ENCODE measurements at places on chromosomes 16 and 17. TPM values are rescaled to one million over a fixed set of nuclear protein-coding genes. Genes with fewer than 3 reads are reported as not detected.
A peak's percentile ranks its signal among the peaks of the same experiment; 100 is the strongest.

DNA sequence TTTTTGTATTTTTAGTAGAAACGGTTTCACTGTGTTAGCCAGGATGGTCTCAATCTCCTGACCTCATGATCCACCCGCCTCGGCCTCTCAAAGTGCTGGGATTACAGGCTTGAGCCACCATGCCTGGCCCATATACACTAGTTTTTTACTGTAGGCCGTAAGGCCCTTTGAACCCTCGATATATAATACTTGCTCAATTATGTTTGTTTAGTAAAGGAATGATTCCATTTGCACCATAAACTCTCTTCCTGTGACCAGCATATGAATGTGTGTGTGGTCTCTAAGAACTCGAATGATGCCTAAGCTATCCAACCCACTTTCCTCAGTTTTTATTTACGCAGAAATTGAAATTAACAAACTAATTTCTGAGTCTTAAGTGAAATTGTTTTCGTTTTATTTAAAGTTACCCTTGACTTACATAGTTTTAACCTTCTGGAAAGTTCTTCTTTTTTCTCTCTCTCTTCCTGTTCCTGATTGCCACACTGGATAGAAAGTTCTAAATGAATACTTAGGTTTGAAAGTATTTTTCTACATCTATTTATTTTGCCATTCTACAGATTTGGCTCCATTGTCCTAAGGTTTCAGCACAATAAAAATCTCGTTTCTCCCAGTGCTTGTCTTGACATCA, 37.9 kb downstream of the PIGL start:
- H3K27ac ChIP-seq: no peak overlapping the region
- H3K27me3 ChIP-seq: no peaks in the 10 kb centered on the region
- H3K4me1 ChIP-seq: peaks cover 17% of the 10 kb centered on the region

GRCh38 chr17:14052886-14053615, 16.3 kb upstream of the COX10 start:
- H3K4me1 ChIP-seq: no peaks in the 10 kb centered on the region
- DNase-seq: no peak
- no peaks in the 10 kb centered on the region for H3K36me3 ChIP-seq
- H3K27ac ChIP-seq: no peak overlapping the region

The KCNJ2 gene
- 2.3 TPM for total RNA-seq

The CBFA2T3 gene
- total RNA-seq: 27.0 TPM

GRCh38 chr16:86955136-86955855, 361.9 kb downstream of the C16orf95 start:
- no peak overlapping the region for H3K27ac ChIP-seq
- no peak overlapping the region for H3K4me3 ChIP-seq
- no peaks in the 10 kb centered on the region for H3K4me1 ChIP-seq
- no peaks in the 10 kb centered on the region for H3K36me3 ChIP-seq
- H3K27me3 ChIP-seq: no peaks in the 10 kb centered on the region

The HOXB1 gene
- total RNA-seq: not detected

DNA sequence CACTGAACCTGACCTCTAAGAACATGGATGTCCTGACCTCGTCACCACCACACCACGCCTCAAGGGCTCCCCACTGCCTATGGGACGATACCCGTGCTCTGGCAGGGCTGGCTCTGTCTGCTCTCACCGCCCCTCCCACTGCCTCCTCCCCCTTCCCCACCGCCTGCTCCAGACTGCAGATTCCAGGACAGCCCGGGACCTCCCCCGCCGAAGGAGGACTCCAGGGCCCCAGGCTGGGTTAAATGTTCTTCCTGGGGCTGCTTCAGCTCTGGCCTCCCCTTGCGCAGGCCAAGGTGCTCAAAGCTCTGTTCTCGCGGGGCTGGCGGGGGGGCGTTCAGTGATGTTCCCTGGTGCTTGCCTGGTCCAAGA, 3.1 kb downstream of the NPW start:
- H3K36me3 ChIP-seq: no peaks in the 10 kb centered on the region
- H3K4me1 ChIP-seq: peaks cover 4% of the 10 kb centered on the region
- no peak for DNase-seq
- H3K4me3 ChIP-seq: no peak overlapping the region
- no peaks in the 10 kb centered on the region for H3K27me3 ChIP-seq
- no peak overlapping the region for H3K27ac ChIP-seq

DNA sequence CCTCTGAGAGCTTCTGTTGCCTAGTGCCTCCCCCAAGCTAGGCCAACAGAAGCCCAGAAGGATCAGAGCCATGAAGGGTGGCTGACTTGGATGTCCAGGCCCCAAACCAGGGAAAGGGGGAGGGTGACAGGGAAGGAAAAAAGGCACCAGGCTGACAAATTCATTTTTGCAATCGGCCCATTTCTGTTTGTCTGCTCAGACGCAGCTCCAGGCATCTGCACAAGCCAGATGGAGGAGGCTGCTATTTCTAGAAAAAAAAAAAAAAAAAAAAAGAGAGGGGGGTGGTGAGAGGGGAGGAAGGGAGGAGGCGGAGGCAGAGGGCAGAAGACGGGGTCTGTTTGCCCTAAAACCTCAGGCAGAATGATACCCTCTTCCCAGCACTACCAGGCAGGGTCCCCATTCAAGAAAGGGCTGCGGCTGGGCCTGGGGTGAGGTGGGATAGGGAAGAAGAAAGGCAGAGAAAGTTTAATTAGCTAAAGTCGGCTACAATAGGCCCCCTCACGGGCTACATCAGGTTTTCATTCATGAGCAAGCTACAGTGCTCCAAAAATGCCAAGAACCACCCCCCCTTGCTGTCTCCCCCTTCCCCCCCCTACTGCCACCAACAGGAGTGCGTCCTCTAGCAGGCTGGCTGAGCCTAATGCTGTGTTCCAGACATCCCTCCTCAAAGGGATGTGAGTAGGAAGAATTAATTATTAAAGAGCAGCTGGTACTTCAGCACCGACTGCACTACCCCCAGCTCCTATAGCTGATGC, 2.4 kb downstream of the HDAC5 start:
- peaks cover 6% of the 10 kb centered on the region for H3K4me1 ChIP-seq
- no peak overlapping the region for H3K27ac ChIP-seq
- no peak for DNase-seq

The NBR1 gene
- 26.0 TPM for total RNA-seq

GRCh38 chr16:69563605-69564580, 1.9 kb upstream of the NFAT5 start:
- no peaks in the 10 kb centered on the region for H3K36me3 ChIP-seq
- H3K27me3 ChIP-seq: no peaks in the 10 kb centered on the region
- no peak for DNase-seq
- peaks cover 15% of the 10 kb centered on the region for H3K4me1 ChIP-seq
- peak overlapping the region; percentile 95 for H3K4me3 ChIP-seq

DNA sequence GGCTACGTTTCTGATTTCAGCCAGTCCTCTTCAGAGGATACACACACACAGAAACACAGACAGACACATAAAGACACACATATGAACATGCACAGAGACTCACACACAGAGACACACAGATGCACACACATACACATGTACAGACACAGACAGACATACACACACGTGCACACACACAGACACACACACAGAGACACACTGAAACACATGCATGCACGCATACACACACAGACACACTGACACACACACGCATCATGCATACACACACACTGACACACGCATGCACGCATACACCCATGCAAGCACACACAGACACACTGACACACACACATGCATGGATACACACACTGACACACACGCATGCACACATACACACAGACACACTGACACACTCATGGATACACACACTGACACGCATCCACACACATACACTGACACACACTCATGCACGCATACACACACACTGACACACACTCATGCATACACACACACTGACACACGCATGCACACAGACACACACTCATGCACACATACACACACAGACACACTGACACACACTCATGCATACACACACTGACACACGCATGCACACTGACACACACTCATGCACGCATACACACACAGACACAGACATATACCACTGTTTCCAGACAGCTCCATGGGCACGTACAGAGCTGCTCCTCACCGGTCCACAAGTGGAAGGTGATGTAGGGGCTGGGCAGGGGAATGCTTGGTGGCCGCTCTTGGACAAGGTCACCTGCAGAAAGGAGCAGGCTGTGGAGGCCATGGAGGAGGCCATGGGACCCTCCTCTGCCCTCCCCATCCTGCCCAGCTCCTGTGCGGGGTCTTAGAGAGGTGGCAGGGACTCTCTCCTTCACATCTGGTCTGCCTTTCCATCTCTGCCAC, 30.1 kb upstream of the MFSD6L start:
- no peaks in the 10 kb centered on the region for H3K36me3 ChIP-seq
- no peak for DNase-seq
- no peaks in the 10 kb centered on the region for H3K27me3 ChIP-seq
- H3K4me1 ChIP-seq: no peaks in the 10 kb centered on the region
- no peak overlapping the region for H3K4me3 ChIP-seq

The SLFN14 gene
- total RNA-seq: not detected

DNA sequence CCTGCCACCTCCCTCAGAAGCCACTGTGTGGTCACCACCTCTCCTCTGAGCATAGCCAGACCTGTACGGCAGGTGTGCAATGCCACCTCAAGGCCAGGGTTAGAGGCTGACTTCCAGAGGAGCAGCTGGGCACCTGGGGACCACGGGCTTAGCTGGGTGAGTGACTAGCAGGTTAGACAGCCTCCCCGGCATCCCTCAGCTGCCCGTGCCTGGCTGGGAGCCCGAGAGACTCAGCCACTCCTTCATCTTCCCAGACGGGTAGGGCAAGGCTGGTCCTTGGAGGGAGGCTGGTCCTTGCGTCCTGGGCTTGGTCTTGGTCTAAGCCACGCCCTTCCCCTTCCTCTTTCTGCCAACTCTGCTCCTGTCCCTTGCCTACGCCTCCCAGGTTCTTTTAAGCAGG, 7.8 kb downstream of the CRHR1 start:
- no peaks in the 10 kb centered on the region for H3K36me3 ChIP-seq
- peak; percentile 58 for DNase-seq
- no peaks in the 10 kb centered on the region for H3K4me1 ChIP-seq

GRCh38 chr17:40910441-40910841, 25.4 kb upstream of the KRT20 start:
- H3K27ac ChIP-seq: no peak overlapping the region
- H3K36me3 ChIP-seq: no peaks in the 10 kb centered on the region
- DNase-seq: no peak
- no peak overlapping the region for H3K4me3 ChIP-seq
- H3K27me3 ChIP-seq: no peaks in the 10 kb centered on the region
- H3K4me1 ChIP-seq: peaks cover 1% of the 10 kb centered on the region

- no peak overlapping the region for H3K27ac ChIP-seq
- no peak overlapping the region for H3K4me3 ChIP-seq
- H3K27me3 ChIP-seq: no peaks in the 10 kb centered on the region
- H3K4me1 ChIP-seq: no peaks in the 10 kb centered on the region
- no peak for DNase-seq
These were observed 240.8 kb downstream of the C16orf95 start for GRCh38 chr16:87076331-87076949.

GRCh38 chr16:53504665-53505064, 1.7 kb upstream of the AKTIP start:
- H3K27ac ChIP-seq: peak overlapping the region; percentile 98
- H3K4me3 ChIP-seq: no peak overlapping the region
- H3K36me3 ChIP-seq: no peaks in the 10 kb centered on the region
- DNase-seq: no peak
- no peaks in the 10 kb centered on the region for H3K4me1 ChIP-seq

The IL21R gene
- 0.44 TPM for total RNA-seq

The HSF4 gene
- total RNA-seq: 37.2 TPM

The BAHCC1 gene
- 11.2 TPM for total RNA-seq

DNA sequence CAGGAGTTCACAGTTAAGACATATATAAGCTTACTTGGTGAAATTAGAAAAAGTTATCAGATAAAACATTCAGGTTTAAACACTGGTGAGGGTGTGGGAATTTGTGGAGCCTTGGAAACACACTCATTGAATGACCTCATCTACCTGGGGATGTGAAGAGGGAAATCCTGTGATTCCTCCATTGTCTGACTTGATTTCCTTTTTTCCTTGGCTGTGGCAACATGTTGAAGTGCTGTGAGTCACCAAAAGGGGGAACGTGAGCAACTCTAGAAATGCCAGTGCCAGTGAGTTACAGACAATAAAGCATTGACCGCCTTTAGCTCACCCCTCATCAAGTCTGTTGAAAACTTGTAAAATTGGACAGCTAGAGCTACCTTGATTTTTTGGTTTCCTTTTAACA, 1.8 kb downstream of the HMOX2 start:
- H3K4me1 ChIP-seq: peaks cover 16% of the 10 kb centered on the region
- no peak overlapping the region for H3K27ac ChIP-seq
- no peak overlapping the region for H3K4me3 ChIP-seq
- DNase-seq: no peak
- H3K36me3 ChIP-seq: no peaks in the 10 kb centered on the region
- no peaks in the 10 kb centered on the region for H3K27me3 ChIP-seq

- no peaks in the 10 kb centered on the region for H3K27me3 ChIP-seq
- H3K27ac ChIP-seq: no peak overlapping the region
- H3K4me3 ChIP-seq: no peak overlapping the region
These were observed 34.9 kb downstream of the UBE2G1 start for GRCh38 chr17:4331614-4332013.

DNA sequence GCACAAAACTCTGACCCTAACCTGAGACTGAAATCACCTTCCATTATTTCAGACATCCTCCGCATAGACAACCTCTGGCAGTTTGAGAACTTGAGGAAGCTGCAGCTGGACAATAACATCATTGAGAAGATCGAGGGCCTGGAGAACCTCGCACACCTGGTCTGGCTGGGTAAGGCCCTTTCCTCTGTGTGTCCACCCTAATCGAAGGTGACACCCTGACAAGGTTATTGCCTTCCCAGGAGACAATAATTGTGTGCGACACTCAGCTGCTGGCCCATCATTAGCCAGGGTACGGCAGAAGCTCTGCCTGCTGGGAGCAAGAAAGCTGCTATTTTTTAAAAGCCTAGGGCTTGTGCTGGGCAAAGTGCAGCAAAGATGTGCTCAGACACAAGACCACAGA, 11.1 kb downstream of the DRC3 start:
- H3K27me3 ChIP-seq: no peaks in the 10 kb centered on the region
- H3K27ac ChIP-seq: no peak overlapping the region
- H3K4me3 ChIP-seq: no peak overlapping the region
- H3K4me1 ChIP-seq: no peaks in the 10 kb centered on the region

The IL34 gene
- total RNA-seq: 3.9 TPM

The TBC1D3G gene
- total RNA-seq: not detected

- no peak overlapping the region for H3K4me3 ChIP-seq
- peaks cover 7% of the 10 kb centered on the region for H3K36me3 ChIP-seq
- peaks cover 10% of the 10 kb centered on the region for H3K4me1 ChIP-seq
- no peaks in the 10 kb centered on the region for H3K27me3 ChIP-seq
These were observed 57.9 kb downstream of the PHKB start for GRCh38 chr16:47519037-47519436.

GRCh38 chr16:22926105-22926751, 112.3 kb downstream of the HS3ST2 start:
- no peaks in the 10 kb centered on the region for H3K36me3 ChIP-seq
- H3K4me3 ChIP-seq: no peak overlapping the region
- no peaks in the 10 kb centered on the region for H3K4me1 ChIP-seq
- no peaks in the 10 kb centered on the region for H3K27me3 ChIP-seq
- DNase-seq: no peak
- H3K27ac ChIP-seq: no peak overlapping the region

GRCh38 chr17:48541036-48541576, 3.8 kb downstream of the HOXB2 start:
- no peaks in the 10 kb centered on the region for H3K4me1 ChIP-seq
- no peaks in the 10 kb centered on the region for H3K36me3 ChIP-seq
- H3K4me3 ChIP-seq: peak overlapping the region; percentile 54
- H3K27ac ChIP-seq: peak overlapping the region; percentile 72
- H3K27me3 ChIP-seq: no peaks in the 10 kb centered on the region
